ENCODE measurements at places on chromosomes 7 and 10.
A peak's percentile ranks its signal among the peaks of the same experiment; 100 is the strongest.

DNA sequence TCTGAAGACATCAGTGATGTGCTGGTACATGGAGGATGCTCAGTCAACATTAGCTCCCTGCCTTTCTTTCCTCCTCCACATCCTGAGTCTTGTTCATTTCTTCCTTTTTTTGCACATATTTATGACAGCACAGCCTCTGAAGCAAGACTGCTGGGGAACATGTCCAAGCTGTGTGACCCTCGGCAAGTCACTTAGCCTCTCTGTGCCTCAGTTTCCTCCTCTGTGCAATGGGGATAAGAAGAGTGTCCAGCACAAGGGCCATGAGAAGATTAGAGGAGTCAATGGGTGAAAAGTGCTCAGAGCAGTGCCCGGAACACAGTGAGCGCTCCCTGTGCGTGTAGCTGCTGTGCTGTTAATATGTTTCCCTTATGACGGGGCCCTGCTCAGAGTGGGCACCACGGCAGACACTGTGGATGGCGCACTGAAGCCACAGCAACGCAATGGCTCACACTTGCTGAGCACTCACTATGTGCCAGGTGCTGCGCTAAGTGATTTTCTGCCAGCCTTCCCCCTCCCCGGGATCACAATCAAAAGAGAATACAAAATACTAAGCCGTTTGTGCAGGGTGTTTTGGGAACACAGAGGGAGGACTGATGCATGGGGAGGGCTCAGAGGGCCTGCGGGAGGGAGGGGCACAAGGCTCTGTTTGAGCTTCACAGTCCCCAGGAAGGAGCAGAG lies 28.7 kb downstream of the ZCCHC24 start:
- DNase-seq = no peak

DNA sequence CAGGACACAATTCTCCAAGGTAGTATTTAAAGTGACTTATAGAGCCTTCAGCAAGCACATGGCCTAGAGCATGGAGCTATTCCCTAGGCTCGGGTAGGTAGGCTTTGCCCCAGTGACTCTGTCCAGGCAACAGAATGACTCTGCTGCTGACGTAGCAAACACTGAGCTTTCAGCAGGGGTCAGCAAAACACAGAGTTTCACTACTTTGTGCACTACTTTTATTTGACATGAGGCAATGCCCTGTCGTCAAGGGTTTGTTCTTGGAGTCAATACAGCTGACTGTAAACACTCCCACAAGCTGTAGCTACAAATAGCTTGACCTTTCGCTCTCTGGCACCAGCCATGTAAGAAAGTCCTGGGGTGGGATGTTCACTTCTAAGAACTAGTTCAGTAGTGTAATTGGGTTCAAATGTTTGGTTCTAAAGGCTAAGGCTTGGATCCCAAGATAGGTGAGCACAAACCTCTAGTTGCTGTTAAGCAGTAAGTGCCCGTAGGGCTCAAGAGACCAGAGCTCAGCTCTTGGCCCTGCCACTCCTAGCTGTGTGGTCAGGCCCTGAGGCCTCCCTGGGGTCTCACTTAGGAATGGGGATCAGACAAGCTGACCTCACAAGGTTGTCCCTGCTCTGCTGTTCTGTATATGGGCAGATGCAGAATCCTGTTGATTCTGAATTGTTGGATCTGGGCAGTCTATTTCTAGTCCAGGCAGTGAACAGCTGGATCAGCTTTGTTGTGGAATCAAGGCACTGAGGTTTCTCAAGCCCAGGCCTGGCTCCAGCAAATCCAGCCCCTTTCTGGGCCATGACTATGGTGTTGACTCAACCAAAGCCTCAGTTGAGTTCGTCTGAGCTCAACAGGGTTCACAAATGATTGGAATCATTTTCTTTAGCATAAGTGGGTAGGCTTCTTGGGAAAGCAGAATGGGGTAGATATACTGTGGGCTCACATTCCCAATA lies 10.7 kb downstream of the NODAL start:
- peak; percentile 35 for DNase-seq

- DNase-seq = no peak
These were observed 127.6 kb downstream of the SLC16A9 start for GRCh38 chr10:59582058-59582457.

DNA sequence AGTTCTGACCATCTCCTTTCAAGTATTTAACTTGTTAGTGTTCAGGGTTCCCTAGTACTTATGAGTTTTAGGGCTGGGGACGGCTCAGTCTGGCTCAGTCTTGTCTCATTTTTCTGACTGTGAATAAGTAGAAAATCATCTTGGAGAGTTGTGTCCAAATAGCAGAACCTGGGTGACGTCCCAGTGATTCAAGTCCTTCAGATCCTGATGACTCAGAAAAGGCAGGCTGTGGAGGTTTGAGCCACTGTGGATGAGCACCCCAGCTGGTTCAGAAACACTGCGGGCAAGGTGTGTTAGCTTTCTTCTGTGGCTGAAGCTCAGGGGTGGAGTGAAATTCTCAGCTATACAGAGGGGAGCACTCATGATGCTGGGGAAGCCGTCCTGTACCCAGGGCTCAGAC lies 154.4 kb upstream of the NPY start:
- no peak for DNase-seq

DNA sequence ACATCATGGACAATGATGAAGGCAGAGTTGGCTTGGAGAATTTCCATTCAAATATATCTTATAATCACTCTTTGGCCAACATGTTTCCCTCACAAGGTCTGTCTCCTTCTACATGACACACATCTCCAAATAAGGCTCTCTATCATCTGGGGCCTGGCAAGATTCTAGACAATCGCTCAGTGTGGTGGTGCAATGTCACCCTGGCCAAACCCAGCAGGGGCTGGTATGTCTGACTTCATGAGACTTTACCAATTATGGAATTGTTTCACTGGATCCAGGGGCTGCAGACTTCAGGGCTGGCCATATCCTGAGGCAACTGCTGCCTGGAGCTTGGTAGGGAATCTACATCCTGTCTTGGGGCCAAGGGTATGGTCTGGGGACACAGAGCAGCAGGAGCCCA lies 319.0 kb downstream of the PLXNA4 start:
- DNase-seq = no peak

DNA sequence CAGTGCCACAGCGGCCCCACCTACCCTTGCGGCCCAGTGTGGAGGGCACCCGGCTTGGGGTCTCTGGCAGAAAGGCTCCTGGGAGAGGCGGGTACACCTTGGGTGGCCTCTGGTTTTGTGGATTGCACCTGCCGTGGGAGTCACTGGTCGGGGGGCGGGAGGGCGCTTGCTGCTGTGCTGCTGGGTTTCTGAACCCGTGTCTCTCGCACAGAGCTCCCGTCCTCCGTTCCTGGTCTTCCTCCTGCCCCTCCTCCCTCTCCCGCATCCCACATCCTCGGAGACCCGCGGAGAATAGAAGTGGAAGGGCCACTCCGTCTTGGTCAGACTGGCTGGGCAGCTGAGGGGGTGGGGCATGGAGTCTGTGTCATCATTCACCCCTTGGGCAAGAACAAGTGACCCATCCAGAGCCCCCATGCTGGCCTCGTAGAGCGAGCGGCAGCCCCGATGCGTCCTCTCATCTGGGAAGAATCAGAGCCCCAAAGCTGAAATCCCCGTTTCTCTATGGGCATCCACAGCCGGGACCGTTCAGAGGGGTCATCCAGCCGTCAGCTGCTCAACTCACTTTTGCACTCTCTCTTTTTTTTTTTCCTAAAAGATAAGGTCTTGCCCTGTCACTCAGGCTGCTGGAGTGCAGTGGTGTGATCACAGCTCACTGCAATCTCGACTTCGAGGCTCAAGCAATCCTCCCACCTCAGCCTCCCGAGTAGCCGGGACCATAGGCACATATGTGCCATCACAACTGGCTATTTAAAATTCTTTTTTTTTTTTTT lies 4.0 kb downstream of the MAFK start:
- no peak for DNase-seq

GRCh38 chr7:5634107-5634950 lies 147.1 kb downstream of the RNF216 start:
- DNase-seq = peak; percentile 39

DNA sequence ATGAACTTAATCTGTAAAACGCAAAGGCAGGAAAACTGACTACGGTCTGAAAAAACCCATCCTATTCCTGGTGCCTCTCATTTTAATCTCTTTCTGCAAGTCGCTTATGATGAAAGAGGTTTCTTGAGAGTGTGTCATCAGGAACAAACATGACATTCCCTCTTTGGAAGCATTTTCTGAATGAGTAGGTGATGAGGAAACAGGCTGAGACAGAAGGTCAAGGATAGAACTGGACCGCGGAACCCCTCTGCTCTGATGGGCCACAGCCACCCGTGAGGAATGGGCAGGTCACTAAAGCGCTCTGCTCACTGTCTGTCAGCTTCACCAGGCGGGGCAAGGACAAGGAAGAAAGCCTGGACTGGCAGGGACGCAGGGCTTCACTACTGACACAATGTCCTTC lies 28.6 kb downstream of the BEND7 start:
- no peak for DNase-seq

- DNase-seq = no peak
These were observed 7.2 kb upstream of the NRP1 start for GRCh38 chr10:33341637-33342036.

DNA sequence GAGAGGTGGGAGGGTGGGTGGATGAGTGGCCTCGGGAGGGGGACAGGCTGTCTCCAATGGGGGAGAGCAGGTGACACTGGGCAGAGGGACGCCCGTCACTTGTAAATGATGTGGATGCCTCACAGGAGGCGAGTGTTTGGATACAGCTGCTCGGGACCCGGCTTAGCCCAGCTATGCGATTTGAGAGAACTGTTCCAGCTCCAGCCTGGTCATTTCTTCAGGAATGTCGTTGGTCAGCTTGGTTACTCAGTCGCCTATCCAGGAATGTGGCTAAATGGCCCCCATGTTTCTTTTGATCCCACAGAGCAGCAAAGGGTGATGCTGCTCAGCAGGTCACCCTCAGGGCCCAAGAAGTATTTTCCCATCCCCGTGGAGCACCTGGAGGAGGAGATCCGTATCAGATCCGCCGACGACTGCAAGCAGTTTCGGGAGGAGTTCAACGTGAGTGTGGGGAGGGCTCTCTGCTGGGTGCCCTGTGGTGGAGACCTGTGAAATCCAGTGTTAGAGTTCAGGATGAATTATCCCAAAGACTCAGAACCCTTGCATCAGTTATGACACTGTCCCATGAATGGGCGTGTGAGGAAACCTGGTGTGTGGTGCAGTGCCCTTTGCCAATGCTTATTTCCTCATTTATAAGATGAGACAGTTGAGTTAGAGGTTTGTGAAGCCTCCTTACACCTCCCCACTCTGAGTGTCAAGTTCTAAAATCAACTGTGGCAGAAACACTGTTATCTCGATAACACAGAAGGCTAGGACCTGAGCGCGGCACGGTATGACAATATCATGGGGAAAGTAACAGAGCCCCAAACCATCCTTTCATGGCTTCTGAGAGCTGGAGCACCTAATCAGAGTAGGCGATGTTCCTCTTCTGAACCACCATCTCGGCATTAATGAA lies 76.8 kb downstream of the MKI67 start:
- DNase-seq = no peak

DNA sequence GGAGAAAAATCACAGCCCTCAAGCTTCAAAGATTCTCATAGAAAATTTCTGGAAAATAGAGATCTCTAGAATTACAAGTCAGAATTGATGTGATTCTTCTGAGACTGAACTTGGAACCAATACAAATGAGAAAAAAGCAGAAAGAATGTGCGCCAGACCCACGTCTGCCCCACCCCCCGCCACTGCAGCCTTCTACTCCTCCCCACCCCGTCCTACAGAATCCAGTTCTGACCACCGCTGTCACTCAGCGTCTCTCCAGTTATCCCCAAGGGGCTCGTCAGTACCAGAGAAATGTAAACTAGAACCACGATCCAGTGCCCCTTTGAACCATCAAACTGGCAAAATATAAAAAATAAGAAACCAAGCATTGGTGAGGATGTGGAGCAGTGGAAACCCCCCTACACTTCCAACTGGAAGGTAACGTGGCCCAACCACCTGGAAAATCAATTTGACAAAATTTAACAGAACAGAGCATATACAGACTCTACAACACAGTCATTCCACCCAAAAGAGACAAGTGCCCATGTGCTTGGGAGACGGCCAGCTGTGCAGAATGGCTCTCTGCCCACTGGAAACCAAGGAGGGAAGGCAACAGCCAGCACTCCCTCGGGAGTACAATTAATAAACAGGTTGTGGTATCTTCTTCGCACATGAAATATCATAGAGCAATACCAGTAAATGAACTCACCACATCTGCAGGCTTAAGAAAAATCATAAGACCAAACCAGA lies 397.9 kb downstream of the TNS3 start:
- no peak for DNase-seq

GRCh38 chr10:37495415-37495814 lies 362.0 kb downstream of the ZNF248 start:
- DNase-seq = no peak

- DNase-seq = peak; percentile 44
These were observed 72.0 kb downstream of the SLC37A3 start for GRCh38 chr7:140326116-140326928.

- no peak for DNase-seq
These were observed 865 bp downstream of the ZNF438 start for GRCh38 chr10:31030800-31031199.

- DNase-seq = no peak
These were observed 227.6 kb downstream of the FZD1 start for GRCh38 chr7:91491868-91492267.

DNA sequence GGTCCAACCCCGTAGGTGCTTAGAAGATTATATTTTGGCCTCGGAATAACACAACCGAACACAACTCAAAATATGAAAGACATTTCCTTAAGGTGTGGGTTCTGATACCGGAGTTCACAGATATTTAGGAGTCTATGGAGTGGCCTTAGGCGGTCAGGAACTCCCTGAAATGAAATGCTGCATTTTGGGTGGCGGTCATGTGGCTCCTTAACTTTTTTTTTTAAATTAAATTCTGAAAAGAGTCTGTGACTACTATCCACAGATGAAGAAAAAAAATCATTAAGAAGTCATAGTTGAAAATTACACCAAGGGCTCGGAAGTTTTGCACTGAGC lies 290.9 kb upstream of the NFE2L3 start:
- DNase-seq = no peak
